Activated CD4-positive, alpha-beta T cell treated with anti-CD3 and anti-CD28 coated beads, Interleukin-10, Interleukin-2, amounts not matched to agents 100 ng/mL and 50 ng/mL, durations not matched to agents 16 hours and 8 hours (primary cell): ENCODE measurements at places on chromosomes 12 and 14.

DNA sequence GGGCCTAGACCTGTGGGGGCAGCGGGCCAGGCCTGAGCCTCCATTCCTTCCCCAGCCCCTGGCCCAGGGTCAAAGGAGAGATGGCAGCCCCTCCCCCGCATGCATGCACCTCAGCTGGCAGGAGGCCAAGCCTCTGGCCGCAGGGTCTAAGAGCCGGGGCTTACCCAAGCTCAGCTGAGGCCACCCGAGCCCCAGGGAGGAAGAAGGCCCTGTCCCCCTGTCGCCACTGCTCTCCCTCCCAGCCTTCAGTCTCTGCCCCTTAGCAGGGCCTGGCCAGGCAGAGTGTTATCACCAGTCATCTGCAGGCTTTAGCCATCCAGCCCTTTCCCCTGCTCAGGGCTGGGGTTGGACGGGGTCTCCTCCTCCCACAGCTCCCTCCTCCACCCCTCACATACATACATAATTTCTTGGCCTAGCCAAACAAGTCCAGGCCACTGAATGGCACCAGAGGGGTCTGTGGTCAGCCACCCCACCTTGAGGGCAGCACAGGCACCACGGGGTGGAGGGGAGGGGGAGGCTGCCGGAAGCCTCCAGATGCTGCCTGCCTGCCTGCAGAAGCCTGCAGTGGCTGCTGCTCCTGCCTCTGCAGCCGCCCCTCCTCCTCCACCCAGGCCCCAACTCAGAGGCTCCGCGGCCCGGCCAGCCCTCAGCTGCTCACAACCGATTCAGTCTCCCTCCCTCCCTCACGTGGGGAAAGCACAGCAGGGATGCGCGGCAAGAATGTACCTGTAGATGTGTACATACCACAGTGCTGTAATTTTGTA lies 22.8 kb downstream of the RAB35 start:
- no peak for DNase-seq

GRCh38 chr12:76876696-76877229 lies 2.1 kb downstream of the CSRP2 start:
- no peak for DNase-seq

GRCh38 chr12:65948320-65949008 lies 124.2 kb downstream of the HMGA2 start:
- DNase-seq: no peak

GRCh38 chr14:71449316-71450055 lies 482.7 kb upstream of the RGS6 start:
- no peak for DNase-seq

DNA sequence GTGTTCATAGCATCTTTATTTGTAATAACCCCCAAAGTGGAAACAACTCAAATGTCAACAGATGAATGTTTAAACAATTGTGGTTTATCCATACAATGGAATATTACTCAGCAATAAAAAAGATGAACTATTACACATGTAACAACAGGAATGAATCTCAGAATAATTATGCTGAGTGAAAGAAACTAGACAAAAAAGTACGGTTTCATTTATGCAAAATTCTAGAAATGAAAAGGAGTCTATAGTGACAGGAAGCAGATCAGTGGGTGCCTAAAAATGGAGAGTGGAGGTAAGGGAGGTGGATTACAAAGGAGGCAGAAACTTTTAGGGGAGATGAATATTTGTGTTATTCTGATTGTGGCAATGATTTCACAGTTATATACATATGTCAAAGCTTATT lies 4.8 kb downstream of the PRKCH start:
- peak; percentile 65 for DNase-seq

DNA sequence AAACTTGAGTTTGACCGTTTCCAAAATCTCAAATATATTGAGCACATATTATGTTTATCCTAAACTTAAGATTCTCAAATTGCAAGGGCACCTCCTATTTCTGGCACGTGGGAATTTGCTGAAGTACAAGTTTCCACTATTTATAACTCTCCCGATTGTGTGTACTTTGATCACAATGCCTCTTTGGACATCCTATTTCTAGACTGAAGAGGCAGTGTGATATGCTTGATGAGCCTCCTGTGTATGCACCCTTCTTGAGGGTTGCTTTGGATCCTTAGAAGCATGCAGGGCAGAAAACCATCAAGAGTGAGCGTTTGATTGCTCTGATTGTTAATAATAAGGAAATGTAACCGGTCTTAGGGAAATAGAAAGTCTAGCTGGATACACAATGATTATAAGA lies 218.9 kb upstream of the RBM19 start:
- DNase-seq: no peak

- peak; percentile 31 for DNase-seq
These were observed 13.6 kb upstream of the LEMD3 start for GRCh38 chr12:65155784-65156183.

DNA sequence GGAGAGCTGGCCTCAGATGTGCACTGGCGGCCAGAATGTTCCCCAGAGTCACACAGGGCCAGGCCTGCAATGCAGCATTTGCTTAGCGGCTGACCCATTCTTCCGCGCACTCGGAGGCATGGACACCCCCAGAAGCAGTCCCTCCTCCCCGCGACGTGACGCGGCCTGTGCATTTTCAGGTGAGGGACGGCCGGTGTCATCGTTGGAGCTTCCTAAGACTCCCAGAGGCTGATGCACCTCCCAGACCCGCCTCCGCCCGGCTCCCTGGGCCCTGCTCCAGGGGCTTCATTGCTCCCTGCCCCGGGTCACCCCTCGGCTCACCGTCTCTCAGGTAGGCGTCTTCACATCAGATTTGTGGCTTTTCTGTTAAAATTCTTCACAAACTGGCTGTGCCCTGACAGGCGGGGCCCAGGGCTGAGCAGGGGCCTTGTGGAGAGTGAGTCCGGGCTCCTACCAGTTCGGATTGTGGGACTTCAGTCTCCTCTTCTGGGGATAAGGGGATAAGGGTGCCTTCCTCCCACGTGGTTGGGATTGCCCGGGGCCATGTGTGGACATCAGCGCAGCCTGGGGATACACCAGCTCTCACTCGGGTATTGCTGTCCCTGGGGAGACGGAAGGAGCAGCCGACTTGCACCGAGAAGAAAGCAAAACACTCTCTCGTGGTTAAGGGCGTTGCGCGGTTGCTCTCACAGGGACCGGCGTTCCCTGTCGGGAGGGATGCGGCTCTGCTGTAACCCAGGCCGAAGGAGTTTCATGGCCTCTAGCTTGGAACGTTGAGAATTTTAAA lies 249.1 kb downstream of the ADGRD1 start:
- DNase-seq: no peak

- no peak for DNase-seq
These were observed 10.4 kb downstream of the NYNRIN start for GRCh38 chr14:24409192-24409591.

DNA sequence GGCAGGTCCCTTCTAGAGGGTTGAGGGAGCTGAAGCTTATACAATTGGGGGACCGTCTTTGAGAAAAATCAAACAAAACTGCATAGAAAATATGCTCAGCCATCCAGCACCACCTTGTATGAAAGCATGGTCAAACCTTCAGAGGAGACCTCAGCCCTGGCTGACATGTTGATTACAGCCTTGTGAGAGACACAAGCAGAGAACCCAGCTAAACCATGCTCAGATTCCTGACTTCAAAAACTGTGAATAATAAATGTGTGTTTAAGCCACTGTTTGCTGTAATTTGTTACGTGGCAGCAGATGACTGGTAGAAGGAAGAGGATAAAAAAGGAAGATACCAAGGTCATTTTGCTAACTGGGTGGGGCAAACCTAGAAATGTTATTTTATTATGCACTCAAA lies 115.7 kb downstream of the NUAK1 start:
- no peak for DNase-seq

GRCh38 chr12:120101617-120102016 lies 14.9 kb downstream of the RAB35 start:
- DNase-seq: no peak

- no peak for DNase-seq
These were observed 179.0 kb upstream of the KRR1 start for GRCh38 chr12:75690296-75690955.

DNA sequence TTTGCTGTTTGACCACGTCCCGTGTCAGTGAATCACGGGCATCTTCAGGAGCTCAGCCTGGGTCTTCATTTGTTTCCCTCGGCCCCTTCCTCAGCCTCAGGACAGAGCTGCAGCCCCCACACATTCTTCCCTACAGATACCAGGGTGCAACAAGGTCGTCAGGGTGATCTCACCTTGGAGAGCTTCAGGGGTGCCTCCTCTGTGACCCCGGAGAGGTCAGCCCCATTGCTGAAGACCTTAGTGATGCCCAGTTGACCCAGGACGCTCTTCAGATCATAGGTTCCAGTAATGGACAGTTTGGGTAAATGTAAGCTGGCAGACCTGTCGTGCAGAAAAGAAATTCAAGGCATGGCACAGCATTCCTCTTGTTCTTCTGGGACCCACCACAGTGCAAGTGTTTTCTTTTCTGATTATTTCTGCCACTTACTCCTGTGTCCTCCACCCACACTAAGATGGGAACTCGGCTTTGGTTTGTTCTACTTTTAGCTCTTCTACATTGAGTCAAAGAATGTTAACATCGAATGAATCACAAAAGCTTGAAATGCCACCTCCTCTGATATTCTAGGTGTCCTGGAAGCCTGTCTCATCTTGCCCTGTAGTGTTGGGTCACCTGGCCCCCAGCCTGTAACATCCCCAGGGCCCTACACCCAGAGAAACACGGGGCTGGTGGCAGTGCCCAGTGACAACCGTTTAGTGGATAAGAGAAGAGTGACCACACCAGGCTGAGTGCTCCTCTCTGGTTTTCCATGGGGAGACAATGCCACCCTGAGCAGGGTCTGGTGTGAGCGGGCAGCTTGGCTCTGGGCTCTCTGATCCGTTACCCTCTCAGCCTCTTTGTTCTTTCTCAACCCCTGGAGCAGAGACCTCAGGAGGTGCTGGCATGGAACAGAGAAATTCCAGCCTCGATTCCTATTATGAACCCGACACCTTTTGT lies 8.8 kb downstream of the SERPINA1 start:
- DNase-seq: no peak
